ENCODE measurements at places on chromosomes 12 and 14. TPM values are rescaled to one million over a fixed set of nuclear protein-coding genes. Genes with fewer than 3 reads are reported as not detected.
A peak's percentile ranks its signal among the peaks of the same experiment; 100 is the strongest.

GRCh38 chr12:109931143-109931542 is 31.1 kb downstream of the TCHP start:
- no peak overlapping the region for H3K4me3 ChIP-seq
- H3K4me1 ChIP-seq: no peaks in the 10 kb centered on the region
- no peaks in the 10 kb centered on the region for H3K27me3 ChIP-seq

GRCh38 chr12:24901576-24902461 is 47.1 kb downstream of the BCAT1 start:
- H3K4me3 ChIP-seq: peak overlapping the region; percentile 47
- no peaks in the 10 kb centered on the region for H3K36me3 ChIP-seq
- H3K4me1 ChIP-seq: no peaks in the 10 kb centered on the region
- peak overlapping the region; percentile 25 for H3K27ac ChIP-seq
- no peak for DNase-seq

GRCh38 chr12:123442774-123443173 is 6.3 kb upstream of the RILPL2 start:
- no peak overlapping the region for H3K27ac ChIP-seq
- H3K36me3 ChIP-seq: no peaks in the 10 kb centered on the region
- H3K27me3 ChIP-seq: no peaks in the 10 kb centered on the region
- H3K4me1 ChIP-seq: peaks cover 13% of the 10 kb centered on the region
- no peak for DNase-seq

DNA sequence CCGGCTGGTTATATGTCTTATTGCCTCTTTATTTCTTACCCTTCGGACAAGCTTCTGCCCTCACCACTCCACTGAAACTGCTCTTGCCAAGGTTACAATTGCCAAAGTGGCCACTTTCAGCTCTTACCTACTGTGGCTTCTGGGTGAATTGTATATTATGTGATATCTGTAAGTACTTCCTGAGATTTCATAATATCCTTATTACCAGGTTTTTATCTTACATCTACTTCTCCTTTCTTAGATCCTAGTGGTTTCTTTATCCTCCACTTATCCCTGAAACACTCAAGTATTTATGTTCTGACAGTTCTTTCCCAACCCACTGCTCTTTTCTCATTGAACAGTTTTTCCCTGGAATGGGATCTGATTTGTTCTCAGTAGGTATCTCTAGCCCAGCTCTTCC is 10.5 kb downstream of the CELA1 start:
- H3K27ac ChIP-seq: no peak overlapping the region
- no peak overlapping the region for H3K4me3 ChIP-seq
- no peak for DNase-seq

GRCh38 chr14:68772761-68773381 is 20.0 kb downstream of the ZFP36L1 start:
- H3K4me1 ChIP-seq: peaks cover under 1% of the 10 kb centered on the region
- H3K36me3 ChIP-seq: no peaks in the 10 kb centered on the region
- no peak overlapping the region for H3K27ac ChIP-seq
- DNase-seq: peak; percentile 25

DNA sequence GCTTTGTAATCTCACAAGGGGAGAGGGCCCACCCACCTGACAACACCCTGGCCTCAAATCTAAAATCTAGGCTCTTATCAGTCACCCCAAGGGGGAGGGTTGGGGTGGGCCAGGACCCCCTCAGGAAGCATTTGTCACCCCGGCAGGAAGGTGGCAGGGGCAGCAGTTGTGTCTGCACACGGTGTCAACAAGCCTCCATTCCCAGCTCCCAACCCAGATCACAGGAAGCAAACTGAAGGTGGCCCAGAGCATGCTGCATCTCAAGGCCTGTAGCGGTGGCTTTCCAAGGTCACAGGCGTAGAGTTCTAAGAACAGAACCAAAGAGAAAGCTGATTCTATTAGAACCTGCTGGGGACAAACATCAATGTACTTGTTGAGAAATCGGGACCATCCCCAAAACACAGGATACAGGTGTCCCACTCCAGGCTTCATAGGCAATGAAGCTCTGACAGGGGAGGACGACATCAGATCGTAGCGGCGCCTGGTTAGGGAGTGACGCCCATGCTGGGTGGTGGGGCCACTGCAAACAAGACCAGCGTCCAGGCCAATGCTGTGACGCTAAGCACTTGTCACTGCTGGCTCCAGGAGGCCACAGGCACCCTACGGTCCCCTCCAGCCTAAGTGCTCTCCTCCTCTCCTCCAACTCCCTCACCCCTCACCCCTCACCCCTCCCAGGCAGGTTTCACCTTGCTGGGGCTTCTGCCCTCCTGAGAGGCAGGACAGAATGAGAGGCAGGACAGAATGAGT is 52.9 kb downstream of the CCDC88C start:
- no peak for DNase-seq
- no peaks in the 10 kb centered on the region for H3K27me3 ChIP-seq
- no peak overlapping the region for H3K27ac ChIP-seq
- H3K36me3 ChIP-seq: no peaks in the 10 kb centered on the region
- no peak overlapping the region for H3K4me3 ChIP-seq

GRCh38 chr14:52111583-52111982 is 42.7 kb upstream of the NID2 start:
- DNase-seq: no peak
- H3K4me3 ChIP-seq: no peak overlapping the region
- H3K27ac ChIP-seq: no peak overlapping the region
- no peaks in the 10 kb centered on the region for H3K4me1 ChIP-seq
- no peaks in the 10 kb centered on the region for H3K36me3 ChIP-seq

CIROP gene
- not detected for total RNA-seq

KRT77 gene
- total RNA-seq: not detected

ZDHHC22 gene
- 0.95 TPM for total RNA-seq

NPFF gene
- total RNA-seq: not detected

BCL11B gene
- under 0.01 TPM for total RNA-seq

All from sigmoid colon (tissue), 7 donors.